ENCODE measurements at places on chromosomes 2 and 18. TPM values are rescaled to one million over a fixed set of nuclear protein-coding genes. Genes with fewer than 3 reads are reported as not detected.

Gene REG3A
- 0.13 TPM for polyA plus RNA-seq

- no peak for DNase-seq
Measured at GRCh38 chr2:85656468-85656867, 11.5 kb downstream of the SFTPB start.

GRCh38 chr2:158644139-158644538 is 151.0 kb upstream of the DAPL1 start:
- DNase-seq = no peak

DNA sequence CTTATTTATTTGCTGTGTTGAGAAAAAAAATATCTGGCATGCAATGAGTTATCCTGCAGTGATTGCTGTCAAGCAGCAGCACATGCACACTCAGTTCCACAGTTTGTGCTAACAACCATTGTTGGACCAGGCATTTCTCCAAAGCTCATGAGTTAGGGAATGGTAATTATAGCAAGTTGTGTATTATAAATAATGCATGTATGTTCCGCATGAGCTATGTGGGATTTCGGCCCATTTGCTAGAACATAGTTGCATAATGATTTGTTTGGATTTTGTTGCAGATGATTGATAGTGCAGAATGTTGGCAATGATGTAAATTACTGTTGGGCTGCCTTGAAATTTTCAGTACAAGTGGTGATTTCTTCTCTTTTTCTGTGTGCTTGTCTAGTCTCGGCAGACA is 10.7 kb downstream of the KCNJ3 start:
- no peak for DNase-seq

- no peak for DNase-seq
Measured at GRCh38 chr18:8745355-8746014, 40.1 kb downstream of the MTCL1 start.

Gene LOXL3
- 7.2 TPM for polyA plus RNA-seq

Gene HOXD13
- polyA plus RNA-seq = not detected

- DNase-seq = no peak
Measured at GRCh38 chr18:11215216-11215615, 65.8 kb upstream of the PIEZO2 start.

- DNase-seq = no peak
Measured at GRCh38 chr2:54895730-54896129, 154.5 kb downstream of the RTN4 start.

Gene KRTCAP3
- 4.5 TPM for polyA plus RNA-seq
